Body of pancreas (tissue), 4 donors: ENCODE measurements at places on chromosomes 2 and 18.

DNA sequence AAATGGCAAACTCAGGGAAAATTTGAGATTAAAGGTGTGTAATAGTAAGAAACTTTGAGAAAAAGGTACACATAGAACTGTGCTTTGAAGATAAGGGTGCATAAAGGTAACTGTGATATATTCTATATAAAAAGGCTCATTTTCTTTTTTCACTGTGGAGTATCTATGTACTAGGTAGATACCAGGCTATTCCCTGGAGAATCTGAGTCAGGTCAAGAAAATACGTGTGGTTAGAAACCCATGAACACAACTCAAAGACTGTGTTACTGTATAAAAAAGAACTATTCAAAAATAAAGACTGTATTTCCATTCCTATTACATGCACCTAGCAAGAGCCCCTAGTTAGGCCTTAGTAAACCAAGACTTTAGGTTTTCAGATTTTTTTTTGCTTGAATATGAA lies 100.1 kb upstream of the GRB14 start:
- H3K27me3 ChIP-seq, result no peaks in the 10 kb centered on the region
- DNase-seq, result no peak
- H3K36me3 ChIP-seq, result no peaks in the 10 kb centered on the region

GRCh38 chr18:76371301-76372203 lies 123.5 kb downstream of the ZNF516 start:
- peaks cover 1% of the 10 kb centered on the region for H3K36me3 ChIP-seq
- H3K27me3 ChIP-seq, result no peaks in the 10 kb centered on the region
- no peak for DNase-seq
- no peak overlapping the region for H3K4me3 ChIP-seq
- H3K27ac ChIP-seq, result no peak overlapping the region

GRCh38 chr2:182866461-182867406 lies at the start of gene FRZB:
Gene FRZB, minus strand, starts transcription at chr2:182866637. Its CDS starts 85 bp downstream, at chr2:182866552.
- H3K27me3 ChIP-seq, result no peaks in the 10 kb centered on the region
- DNase-seq, result peak; percentile 53
- peaks cover 21% of the 10 kb centered on the region for H3K4me1 ChIP-seq
- no peaks in the 10 kb centered on the region for H3K36me3 ChIP-seq
- no peak within 1 kb of the TSS for H3K27ac ChIP-seq

- H3K27me3 ChIP-seq, result no peaks in the 10 kb centered on the region
- peaks cover 17% of the 10 kb centered on the region for H3K4me1 ChIP-seq
- DNase-seq, result no peak
- no peak overlapping the region for H3K27ac ChIP-seq
- H3K4me3 ChIP-seq, result no peak overlapping the region
These were observed 149.4 kb downstream of the TNS1 start for GRCh38 chr2:217853301-217853881.

- no peaks in the 10 kb centered on the region for H3K4me1 ChIP-seq
- H3K36me3 ChIP-seq, result no peaks in the 10 kb centered on the region
- H3K27ac ChIP-seq, result no peak overlapping the region
- no peak overlapping the region for H3K4me3 ChIP-seq
- no peaks in the 10 kb centered on the region for H3K27me3 ChIP-seq
These were observed 248.8 kb upstream of the FN1 start for GRCh38 chr2:215684448-215685237.

GRCh38 chr2:7609556-7609955 lies 692.3 kb downstream of the RNF144A start:
- no peak for DNase-seq
- H3K4me3 ChIP-seq, result no peak overlapping the region
- no peaks in the 10 kb centered on the region for H3K4me1 ChIP-seq
- no peak overlapping the region for H3K27ac ChIP-seq

GRCh38 chr18:966759-967576 lies 62.3 kb downstream of the ADCYAP1 start:
- H3K4me3 ChIP-seq, result no peak overlapping the region
- H3K4me1 ChIP-seq, result no peaks in the 10 kb centered on the region
- H3K27ac ChIP-seq, result no peak overlapping the region

DNA sequence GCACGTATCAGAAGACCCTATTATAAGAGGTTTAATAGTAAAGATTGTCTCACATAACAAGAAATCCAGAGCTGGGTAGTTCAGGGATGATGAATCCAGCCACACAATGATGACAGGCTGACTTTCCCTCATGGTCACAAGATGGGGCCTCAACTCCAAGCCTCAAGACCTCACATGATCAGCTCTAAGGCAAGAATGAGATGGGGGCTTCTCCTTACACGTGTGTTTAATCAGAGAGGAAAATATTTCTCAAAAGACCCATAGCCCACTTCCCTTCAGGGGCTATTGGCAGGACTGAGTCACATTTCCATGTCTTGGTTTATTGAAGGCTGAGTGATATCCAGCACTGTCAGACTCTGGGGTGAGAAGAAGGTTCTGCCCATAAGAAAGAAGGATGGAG lies 100.2 kb upstream of the FOSL2 start:
- H3K27ac ChIP-seq, result no peak overlapping the region
- DNase-seq, result no peak
- H3K4me1 ChIP-seq, result no peaks in the 10 kb centered on the region
- H3K27me3 ChIP-seq, result no peaks in the 10 kb centered on the region
- no peaks in the 10 kb centered on the region for H3K36me3 ChIP-seq
- no peak overlapping the region for H3K4me3 ChIP-seq

DNA sequence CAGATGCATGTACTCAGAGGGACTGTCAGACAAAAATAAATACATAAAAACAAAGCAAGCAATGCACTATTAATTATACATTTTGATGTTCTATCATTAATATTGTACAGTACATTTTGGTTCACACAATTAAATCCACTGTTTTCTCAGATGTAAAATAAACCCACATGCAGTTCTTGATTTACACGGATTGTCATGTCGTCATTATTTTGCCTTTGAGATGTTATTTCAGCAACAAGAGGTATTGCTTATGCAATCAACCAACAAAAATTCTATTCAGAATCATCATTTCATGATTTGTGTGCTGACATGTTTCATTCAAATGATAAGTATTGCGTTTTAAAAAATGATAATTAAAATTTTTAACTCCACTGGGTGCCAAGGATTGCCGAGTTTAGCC lies 79.2 kb downstream of the TSHZ1 start:
- no peak overlapping the region for H3K27ac ChIP-seq
- H3K4me1 ChIP-seq, result peaks cover 5% of the 10 kb centered on the region
- H3K27me3 ChIP-seq, result no peaks in the 10 kb centered on the region

GRCh38 chr2:126653761-126654160 lies 2.2 kb upstream of the GYPC start:
- H3K4me1 ChIP-seq, result peaks cover 30% of the 10 kb centered on the region
- H3K36me3 ChIP-seq, result no peaks in the 10 kb centered on the region
- no peak overlapping the region for H3K27ac ChIP-seq

DNA sequence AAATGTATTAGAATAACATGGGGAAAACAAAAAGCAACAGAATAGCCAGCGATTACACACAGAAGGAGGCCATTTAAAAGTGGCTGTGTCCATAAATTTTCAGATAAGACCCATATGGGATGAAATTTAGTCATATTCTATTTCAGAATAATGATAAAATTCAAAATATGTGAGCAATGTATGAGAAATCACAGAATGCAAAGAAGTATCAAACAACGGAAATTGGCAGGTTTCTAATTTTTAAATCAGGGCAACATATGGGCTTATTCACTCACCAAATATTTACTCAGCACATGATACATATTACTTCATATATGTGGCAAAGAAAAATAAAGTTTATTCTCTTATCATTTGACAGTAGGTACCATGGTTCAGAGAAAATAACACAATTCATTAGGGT lies 208.5 kb downstream of the GRB14 start:
- no peaks in the 10 kb centered on the region for H3K27me3 ChIP-seq
- no peak overlapping the region for H3K4me3 ChIP-seq
- H3K36me3 ChIP-seq, result no peaks in the 10 kb centered on the region
- no peak overlapping the region for H3K27ac ChIP-seq
- H3K4me1 ChIP-seq, result no peaks in the 10 kb centered on the region

- no peak for DNase-seq
- H3K36me3 ChIP-seq, result no peaks in the 10 kb centered on the region
- H3K27ac ChIP-seq, result no peak overlapping the region
- H3K27me3 ChIP-seq, result no peaks in the 10 kb centered on the region
- no peaks in the 10 kb centered on the region for H3K4me1 ChIP-seq
These were observed 509.9 kb upstream of the VRK2 start for GRCh38 chr2:57536535-57537231.

GRCh38 chr2:219490186-219490585 lies 8.5 kb upstream of the GMPPA start:
- no peaks in the 10 kb centered on the region for H3K4me1 ChIP-seq
- no peak for DNase-seq
- no peaks in the 10 kb centered on the region for H3K36me3 ChIP-seq
- no peaks in the 10 kb centered on the region for H3K27me3 ChIP-seq
- no peak overlapping the region for H3K27ac ChIP-seq

- no peaks in the 10 kb centered on the region for H3K36me3 ChIP-seq
- no peaks in the 10 kb centered on the region for H3K27me3 ChIP-seq
- H3K4me1 ChIP-seq, result no peaks in the 10 kb centered on the region
- H3K27ac ChIP-seq, result no peak overlapping the region
- H3K4me3 ChIP-seq, result no peak overlapping the region
- DNase-seq, result no peak
These were observed 115.1 kb upstream of the ZBTB14 start for GRCh38 chr18:5410582-5410981.

DNA sequence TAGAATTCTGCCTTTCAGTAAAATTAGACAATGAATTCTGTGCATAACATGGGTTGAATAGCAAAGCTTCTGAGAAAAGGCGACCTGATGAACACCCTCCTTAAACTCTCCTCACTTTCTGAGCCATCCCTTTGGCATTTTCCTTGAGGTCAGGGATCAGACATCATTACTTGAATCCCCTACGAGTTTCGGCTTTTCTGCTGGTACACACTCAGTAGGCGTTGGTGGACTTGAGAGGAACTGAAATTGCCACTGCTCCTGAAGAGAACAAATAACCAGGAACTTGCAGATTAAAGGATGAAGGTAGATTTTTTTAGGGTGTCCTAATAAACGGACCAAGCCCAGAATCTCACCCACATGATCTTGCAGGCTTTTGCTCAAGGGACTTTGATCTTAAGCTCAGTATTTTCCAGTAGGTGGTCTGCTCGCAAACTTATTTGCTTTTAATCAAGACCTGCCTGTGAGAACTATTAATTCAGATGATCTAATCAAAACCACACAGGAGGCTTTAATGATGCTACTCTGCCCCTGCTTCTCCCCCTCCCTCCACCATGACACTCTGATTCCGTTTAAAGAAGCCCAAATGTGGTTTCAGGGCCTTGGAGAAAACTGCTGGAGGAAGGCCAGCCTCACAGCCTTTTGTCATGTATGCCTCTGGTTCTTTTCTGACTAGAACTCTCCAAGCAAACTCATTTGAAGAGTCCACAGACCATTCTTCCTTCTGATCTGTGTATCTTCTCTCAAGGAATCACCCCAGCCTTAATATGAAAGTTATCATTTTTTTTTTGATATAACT lies 124.9 kb downstream of the PRKCE start:
- H3K4me1 ChIP-seq, result peaks cover 6% of the 10 kb centered on the region
- no peak for DNase-seq
- no peaks in the 10 kb centered on the region for H3K36me3 ChIP-seq
- H3K27me3 ChIP-seq, result no peaks in the 10 kb centered on the region

DNA sequence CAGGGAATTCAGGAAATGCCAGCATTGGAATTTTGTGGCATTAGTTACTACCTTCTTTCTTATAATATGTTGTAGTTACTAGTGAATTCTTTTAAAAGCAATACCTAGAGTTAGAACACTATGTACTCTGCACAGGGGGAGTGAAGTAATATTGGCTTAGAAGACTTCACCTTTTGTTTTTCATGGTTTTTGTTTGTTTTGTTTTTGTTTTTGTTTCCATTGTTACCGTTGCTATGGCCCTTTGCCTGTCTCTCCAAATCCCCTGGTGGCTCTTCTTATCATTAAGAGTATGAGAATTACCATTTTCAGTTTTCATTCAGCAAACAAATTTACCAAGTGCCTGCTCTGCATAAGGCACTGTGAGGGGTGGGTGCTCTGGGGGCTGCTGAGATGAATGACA lies 160.1 kb downstream of the HAUS1 start:
- H3K4me1 ChIP-seq, result no peaks in the 10 kb centered on the region
- no peaks in the 10 kb centered on the region for H3K36me3 ChIP-seq
- no peak overlapping the region for H3K4me3 ChIP-seq
- no peak overlapping the region for H3K27ac ChIP-seq
- DNase-seq, result no peak

DNA sequence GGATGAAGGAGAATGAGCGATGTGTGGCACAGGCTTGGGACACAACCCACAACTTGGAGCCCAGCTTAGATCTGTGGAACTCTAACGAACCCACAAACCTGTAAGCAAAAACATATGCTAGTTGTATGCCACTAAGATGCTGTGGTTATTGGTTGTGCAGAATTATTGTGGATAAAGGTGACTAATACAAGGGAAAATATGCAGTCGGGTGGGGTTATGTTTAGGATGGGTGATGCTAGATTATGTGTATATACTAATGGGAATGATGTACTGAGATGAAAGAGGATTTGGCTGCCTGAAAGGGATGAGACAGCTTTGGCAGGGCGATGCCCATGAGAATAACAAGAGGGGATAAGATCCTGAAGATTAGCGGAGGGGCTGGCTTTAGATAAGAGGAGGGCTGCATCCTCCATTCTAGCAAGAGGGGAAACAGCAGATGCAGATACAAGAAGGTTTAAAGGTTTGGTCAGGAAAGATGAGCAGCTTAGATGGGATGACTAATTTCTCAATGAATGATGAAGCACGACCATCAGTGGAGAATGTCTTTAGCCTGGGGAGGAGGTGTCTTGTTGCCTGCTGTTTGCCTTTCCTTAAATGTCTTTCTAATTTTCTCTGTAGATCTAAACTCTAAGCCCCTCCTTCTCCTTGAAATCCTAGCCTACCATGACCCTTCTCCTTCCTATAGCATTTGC lies 49.6 kb downstream of the GALNT14 start:
- no peaks in the 10 kb centered on the region for H3K27me3 ChIP-seq
- no peak for DNase-seq
- no peaks in the 10 kb centered on the region for H3K36me3 ChIP-seq
- H3K4me3 ChIP-seq, result no peak overlapping the region
- H3K4me1 ChIP-seq, result peaks cover 2% of the 10 kb centered on the region
